ENCODE measurements at places on chromosomes 5 and 9.

DNA sequence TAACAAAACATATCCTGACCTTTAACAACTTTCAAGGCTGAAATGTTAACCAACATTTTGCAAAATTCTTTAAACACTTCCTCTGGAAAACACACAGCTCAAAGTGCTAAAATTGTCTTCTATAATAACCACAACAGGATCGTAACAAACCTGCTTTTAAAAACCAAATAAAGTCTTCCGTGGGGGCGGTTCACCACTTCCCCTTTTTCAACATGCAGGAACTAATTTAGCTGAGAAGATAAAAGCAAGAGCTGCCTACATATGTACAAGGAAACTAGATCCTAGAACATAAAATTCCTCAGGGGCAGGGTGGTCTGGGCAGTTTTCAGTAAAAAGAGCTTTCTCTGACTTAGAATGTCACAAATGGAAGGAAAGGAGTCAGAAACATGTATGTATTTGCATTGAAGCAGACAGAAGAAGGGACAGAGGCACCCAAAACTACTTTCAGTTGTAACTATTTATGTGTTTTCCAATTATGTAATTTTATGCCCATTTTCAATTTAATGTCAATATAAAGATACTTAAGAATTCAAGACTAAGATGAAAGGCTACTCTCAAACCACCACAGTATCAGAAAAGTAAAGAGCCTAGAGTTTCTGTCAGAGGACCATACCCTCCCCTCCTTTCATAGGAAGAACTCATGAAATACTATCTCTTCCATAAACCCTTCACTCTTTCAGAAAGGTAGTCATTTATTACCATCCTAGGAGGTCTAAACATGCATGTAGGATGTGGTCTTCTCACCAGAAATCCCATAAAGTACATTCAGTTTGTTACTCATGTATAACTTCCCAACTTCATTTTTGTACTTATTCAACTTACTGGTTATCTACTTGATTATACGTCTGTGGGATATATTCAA, 185.9 kb upstream of the RASA1 start:
- no peak for DNase-seq

DNA sequence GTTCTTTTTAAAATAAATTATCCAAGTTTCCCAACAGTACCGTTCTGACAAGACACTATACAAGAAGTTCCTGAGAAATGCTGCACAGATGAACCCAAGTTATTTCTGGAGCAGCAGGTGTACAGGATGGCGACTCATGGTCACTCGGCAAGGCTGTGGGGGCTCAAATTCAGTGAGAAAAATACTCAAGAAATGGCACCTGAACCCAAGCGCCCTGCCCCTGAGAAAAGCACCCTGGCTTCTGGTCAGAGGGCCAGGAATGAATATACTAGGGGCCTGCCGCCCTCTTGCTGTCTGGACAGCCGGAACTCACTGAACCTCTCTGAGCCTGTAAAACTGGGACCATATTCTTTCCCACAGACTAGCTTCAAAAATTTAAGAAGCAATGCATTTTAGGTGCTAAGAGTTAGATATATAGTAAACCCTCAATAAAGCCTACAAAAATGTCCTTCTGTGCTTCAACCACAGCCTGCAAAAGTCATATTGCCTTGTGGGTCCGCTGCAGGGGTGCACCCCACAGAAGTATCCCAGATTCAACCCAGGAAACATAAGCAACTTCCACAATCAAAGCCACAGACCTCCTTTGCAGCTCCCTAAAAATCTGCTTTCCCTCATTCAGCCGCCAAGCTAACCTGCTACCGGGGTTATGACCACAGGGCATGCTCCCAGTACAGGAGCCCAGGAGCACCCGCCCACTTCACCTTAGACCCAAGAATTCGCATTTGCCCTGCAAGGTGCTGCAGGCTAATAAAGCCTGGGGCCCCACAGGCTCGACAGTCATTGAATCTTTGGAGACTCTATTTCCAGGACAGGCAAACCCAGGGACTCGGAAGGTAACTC, 1.4 kb downstream of the RAPGEF1 start:
- DNase-seq: no peak

DNA sequence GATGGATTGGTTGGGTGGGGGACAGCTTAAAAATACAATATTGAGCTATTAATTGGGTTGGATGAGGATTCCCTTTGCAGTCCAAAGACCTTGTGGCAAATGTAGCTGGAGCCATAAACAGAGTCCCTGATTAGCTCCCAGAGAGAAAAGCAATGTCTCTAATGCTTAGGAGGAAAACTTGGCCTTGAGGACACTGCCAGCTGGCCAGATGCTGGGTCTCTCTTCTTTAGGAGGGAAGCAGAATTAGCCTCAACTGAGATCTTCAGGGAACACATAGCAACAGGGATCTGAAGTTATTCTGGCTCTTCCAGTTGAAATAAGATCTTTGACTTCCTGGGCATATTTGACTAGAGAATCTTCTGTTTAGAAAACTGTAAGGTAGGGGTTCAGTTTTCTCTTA, 121.7 kb upstream of the WWC1 start:
- no peak for DNase-seq

GRCh38 chr5:126004636-126005035, 418.6 kb upstream of the GRAMD2B start:
- DNase-seq: no peak

DNA sequence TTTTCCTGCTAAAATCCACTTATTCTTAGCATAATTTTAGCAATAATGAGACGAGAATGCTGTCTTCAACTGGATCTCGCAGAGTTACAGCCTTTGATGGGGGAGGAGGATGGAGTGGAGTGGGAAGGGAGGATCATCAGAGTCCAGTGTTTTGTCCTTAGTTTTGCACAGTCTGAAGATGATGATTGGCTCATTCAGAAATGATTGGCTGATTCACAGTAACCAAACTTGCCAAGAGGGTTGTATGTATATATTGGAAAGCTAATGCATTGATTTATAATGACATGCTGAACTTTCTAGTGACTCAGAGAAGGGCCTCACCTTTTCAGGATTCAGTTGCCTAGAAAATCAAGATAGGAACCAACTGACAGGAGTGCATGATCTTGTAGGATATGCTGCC, 448.0 kb downstream of the CCDC171 start:
- DNase-seq: no peak

DNA sequence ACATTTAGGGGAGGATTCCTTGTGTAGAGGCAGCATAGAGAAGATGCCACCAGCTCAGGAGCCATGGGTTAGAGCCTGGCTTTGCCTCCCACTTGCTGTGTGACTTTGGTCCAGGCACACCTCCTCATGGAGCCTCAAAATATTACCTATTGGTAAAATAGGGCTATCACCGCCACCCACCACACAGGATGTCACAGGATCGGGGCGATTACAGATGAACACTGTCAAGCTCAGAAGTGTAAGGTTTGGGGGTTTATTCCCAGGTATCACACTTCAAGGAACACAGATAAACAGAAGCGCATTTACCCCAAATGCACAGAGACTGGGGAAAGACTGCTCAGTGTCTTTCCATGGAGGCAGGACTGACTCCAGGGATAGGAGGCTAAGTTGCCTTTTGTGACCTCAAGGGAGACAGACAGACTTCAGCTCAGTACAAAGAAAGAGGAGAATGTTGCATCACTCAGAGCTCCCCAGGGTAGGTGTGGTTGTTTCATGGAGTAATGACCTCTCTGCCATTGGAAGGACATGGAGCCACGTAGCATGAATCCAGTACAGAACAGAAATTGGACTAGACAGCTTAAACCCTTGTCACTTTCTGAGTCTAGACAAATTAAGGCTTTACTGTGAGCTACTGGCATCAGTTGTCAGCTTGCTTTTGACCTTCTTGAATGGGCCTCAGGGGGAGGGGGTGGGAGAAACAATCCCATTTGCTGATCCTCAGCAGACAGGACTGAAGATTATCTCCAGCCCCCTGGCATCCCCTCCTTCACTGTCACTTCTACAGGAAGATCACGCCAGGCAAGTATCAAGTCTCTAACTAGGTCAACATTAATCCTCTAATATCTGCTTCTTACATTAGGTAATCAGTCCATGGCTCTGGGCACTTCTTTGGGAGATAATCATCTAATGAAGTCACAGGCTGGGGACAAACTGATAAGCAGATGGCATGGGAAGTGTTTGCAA, 6.5 kb downstream of the TRAF1 start:
- DNase-seq: no peak

DNA sequence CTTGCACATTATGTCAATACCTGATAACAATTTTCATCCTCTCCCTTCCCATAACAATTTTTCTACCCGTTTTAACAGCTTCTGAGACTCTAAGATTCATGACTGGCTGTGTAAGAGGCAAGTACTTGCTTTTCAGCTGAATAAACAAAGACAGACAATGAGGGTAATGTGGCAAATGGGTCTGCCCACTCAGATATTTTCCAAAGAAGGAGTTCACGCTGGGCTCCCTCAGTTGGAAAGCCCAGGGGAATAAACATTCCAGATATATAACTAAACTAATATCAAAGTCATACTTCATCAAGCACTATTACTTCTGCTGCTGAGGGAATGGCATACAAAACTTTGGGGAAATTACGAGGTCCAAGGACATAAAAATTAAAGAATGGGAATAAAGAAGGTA, 24.4 kb downstream of the MEGF9 start:
- no peak for DNase-seq

DNA sequence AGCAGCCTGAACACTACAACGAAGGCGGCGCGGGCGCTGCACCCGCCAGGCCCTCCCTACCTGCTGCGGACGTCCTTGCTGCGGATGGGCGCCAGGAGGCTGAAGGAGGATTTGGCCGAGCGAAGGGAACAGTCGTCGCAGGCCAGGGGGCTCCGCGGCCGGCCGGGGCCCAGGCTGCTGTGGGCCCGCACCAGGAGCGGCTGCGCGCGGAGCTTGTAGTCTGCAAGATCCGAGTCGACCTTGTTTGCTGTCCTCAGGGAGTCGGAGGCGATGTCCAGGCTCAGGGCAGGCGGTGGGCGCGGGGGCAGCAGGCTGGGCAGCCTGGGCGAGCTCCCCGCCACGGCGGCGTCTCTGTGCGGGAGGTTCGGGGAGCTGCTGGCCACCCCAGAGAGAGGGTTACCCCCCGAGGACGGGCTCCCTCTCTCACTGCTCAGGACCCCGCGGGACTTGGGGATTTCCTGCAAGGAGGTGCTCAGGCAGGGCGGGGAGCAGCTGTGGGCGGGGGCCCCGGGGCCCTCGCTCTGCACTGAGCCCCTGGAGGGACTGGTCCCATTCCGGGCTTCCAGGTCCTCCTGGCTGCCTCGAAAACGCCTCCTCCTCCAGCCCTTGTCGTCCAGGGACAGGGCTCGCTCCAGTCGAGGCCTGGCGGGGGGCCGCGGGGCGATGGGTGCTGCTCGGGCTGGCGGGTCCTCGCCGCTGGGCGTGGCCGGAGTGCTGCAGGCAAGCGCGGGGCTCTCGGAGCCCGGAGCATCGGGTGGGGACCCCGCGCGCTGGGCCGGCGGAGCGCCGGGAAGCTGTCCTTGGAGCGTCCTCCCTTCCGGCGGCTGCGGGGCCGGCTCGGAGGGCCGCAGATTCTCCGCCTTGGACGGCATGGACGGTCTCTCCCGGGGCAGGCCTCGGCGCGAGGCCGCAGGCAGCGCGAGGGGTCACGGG, 831 bp downstream of the INPP5E start:
- peak; percentile 54 for DNase-seq

DNA sequence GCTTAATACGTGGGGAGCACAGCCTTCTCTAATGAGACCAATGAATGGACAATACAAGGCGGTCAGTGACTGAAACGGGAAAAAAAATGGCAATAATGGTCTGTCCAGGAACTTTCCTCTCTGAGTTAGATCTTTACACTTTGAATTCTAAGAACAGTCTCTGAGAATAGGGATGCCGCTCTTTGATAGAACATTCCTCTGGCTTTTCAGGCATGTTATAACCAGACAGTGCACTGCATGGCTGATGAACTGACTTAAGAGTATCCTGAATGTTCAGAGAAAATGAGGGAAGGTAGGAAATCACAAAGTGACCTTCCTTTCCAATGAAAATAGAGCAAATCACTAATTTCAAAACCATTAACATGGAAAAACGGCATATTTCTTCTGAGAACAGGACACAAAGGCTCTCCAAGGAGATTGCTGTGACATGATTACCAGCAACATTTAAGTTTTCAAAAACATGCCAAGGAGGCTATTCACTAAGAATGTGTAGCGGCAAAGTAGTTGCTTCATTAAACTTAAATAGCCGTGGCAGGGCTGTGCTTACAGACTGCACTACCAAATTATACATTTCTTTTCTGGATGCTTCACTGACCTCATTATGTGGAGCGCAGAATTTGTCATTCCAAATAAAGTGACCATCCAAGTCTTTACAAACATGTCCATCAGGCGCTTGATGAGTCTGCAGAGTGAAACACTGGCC, 105.9 kb downstream of the MARCHF3 start:
- no peak for DNase-seq
